ENCODE measurements at places on chromosomes 2 and 18. TPM values are rescaled to one million over a fixed set of nuclear protein-coding genes. Genes with fewer than 3 reads are reported as not detected.
A peak's percentile ranks its signal among the peaks of the same experiment; 100 is the strongest.

DNA sequence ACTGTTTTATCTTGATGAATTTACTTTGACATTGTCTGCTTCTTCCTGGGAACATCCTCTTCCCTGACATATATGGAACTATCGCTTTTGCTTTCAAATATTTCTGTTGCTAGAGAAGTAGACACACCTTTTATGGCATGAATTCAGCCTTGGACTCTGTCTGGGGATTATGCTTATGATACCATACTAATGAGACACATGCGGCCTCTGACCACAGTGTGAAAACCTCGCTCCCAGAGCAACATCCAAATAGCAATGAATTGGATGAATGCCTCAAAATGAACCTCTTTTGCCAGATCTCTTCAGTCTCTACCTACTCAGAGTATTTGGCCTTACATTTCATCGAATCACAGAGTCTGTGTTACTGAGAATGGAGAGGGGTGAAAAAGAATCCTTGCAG, 70.9 kb downstream of the PIEZO2 start:
- no peak for DNase-seq

DNA sequence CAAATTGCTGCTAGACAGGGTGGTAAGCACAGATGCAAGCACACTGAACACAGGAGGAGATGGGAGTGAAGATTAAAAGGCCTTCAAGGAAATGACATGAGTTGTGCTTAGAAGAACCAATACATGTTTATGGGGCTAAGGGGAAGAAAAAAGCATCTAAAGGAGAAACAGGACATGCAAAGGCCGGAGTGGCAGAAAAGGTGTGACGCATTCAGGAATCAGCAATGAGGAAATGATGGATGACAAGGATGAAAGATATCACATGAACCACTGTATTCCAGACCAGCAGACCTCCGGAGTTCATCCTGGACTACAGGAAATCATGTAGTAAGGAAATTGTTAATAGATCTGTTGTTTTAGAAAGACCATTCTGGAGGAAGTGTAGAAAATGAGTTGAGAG, 42.8 kb downstream of the PPP4R1 start:
- no peak for DNase-seq

Gene PCBP1
- total RNA-seq: 152 TPM

Gene NTSR2
- total RNA-seq: 17.3 TPM

GRCh38 chr2:201768918-201769317, 11.8 kb downstream of the ALS2 start:
- no peak for DNase-seq

DNA sequence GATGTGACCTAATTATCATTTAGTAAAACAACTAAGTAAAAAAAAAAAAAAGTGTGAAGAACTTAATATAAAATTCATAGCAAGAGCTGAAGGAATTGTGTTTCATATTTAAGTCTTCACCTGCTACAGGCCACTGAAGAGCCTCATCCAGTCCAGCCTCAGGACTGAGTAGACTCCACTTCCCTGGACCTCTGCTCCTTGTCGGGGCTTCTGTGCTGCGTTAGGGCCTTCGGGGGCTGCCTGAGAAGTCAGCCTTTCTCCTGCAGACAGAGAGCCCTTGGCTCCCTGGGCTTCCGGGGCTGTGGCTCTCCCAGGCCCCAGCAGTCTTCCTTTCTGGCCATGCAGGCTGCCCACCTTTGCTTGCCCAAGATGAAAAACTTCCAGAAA, 95.5 kb downstream of the MTCL1 start:
- no peak for DNase-seq

Gene CCL20
- total RNA-seq: not detected

GRCh38 chr18:76953583-76954233, 131.4 kb downstream of the ZNF236 start:
- DNase-seq: peak; percentile 70

Gene ABCB11
- total RNA-seq: 0.14 TPM

GRCh38 chr18:44799907-44800421, 119.3 kb downstream of the SETBP1 start:
- DNase-seq: no peak

GRCh38 chr2:47272905-47273758, 118.0 kb upstream of the STPG4 start:
- no peak for DNase-seq

DNA sequence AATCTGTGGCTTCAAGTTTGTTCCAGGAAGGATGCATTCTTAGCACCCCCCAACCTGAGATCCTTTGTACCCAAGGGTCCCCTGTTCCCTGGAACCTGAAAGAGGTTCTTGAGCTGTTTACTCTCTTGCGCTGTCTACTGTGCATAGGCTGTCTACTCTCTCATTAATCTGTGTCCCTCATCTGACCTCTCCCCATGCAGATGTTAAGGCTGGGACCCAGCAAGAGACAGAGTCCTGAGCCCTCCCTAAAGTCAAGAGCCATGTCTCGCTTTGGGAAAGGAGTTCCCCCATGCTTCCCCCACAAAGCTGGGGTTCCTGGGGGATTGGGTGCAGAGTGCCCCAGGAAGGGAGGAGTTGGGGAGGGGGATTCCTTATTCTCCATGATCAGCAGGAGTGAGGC, 312.9 kb downstream of the CYP26B1 start:
- no peak for DNase-seq

Gene NBAS
- 71.4 TPM for total RNA-seq

GRCh38 chr2:9910699-9911098, 40.8 kb upstream of the GRHL1 start:
- DNase-seq: no peak

GRCh38 chr18:6627645-6628044, 101.9 kb upstream of the ARHGAP28 start:
- DNase-seq: no peak

GRCh38 chr2:85790499-85791188, 36.9 kb downstream of the ATOH8 start:
- peak; percentile 43 for DNase-seq

DNA sequence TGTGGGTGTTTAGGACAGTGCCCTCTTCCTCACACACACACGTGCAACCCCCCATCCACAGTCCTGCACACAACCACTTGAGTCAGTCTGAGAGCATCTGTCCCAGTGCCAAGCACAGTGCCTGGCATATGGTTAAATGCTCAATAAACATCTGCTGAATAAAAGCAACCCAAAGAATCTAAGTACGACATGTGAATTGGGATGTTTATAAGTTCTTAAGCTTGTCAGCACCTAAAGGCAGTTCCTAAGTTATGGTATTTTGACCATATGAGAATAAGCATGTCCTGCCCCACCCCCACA, 37.8 kb downstream of the CAPN13 start:
- DNase-seq: no peak

- DNase-seq: peak; percentile 37
Measured at GRCh38 chr2:37653805-37654378, 17.6 kb downstream of the CDC42EP3 start.

Gene SLC9A4
- 0.75 TPM for total RNA-seq

Gene FBXO15
- 7.0 TPM for total RNA-seq

Gene PSMA8
- not detected for total RNA-seq

Gene C2orf80
- total RNA-seq: 59.4 TPM

DNA sequence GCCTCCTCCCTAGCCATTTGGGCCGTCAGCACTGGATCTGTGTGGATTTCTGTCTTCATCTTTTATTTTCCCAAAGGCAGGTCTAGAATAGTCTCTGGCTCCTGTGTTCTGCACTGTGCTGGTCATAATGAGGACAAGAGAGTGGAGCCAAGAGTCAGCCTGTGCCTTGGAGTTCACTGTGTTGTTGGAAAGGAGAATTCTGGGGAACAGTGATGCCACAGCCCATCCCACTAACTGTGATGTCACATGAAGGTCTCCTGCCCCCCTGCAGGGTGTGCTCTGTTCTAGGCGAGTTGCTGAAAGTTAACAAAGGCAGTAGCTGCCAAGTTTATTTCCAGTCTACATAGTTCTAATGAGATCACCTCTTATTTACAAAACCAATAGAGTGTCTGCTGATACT, 248.5 kb downstream of the TPGS2 start:
- DNase-seq: no peak

Gene SLC5A7
- total RNA-seq: not detected

- DNase-seq: no peak
Measured at GRCh38 chr2:9739531-9739964, 103.7 kb upstream of the TAF1B start.

Gene KATNAL2
- 19.0 TPM for total RNA-seq

GRCh38 chr2:142426064-142426463, 295.2 kb upstream of the LRP1B start:
- no peak for DNase-seq

Gene ZBTB7C
- total RNA-seq: 10.1 TPM

Gene PER2
- total RNA-seq: 14.6 TPM
